Left ventricle myocardium inferior (tissue), 1 donor: ENCODE measurements at places on chromosomes 5 and 9. TPM values are rescaled to one million over a fixed set of nuclear protein-coding genes. Genes with fewer than 3 reads are reported as not detected.

PPP2R2B gene
- total RNA-seq, result 0.11 TPM

CCDC183 gene
- total RNA-seq, result 2.1 TPM

GRCh38 chr5:40687321-40687720 lies 7.6 kb downstream of the PTGER4 start:
- peak overlapping the region; percentile 95 for H3K4me3 ChIP-seq
- H3K27ac ChIP-seq, result peak overlapping the region; percentile 93
- peaks cover 57% of the 10 kb centered on the region for H3K4me1 ChIP-seq
- peaks cover 7% of the 10 kb centered on the region for H3K36me3 ChIP-seq
- no peak for DNase-seq
- peaks cover 22% of the 10 kb centered on the region for H3K27me3 ChIP-seq

- H3K27me3 ChIP-seq, result no peaks in the 10 kb centered on the region
- peaks cover 74% of the 10 kb centered on the region for H3K4me1 ChIP-seq
- H3K36me3 ChIP-seq, result peaks cover 15% of the 10 kb centered on the region
- H3K27ac ChIP-seq, result peak overlapping the region; percentile 97
- H3K4me3 ChIP-seq, result peak overlapping the region; percentile 95
Measured at GRCh38 chr5:134371834-134372340, 518 bp downstream of the UBE2B start.

GRCh38 chr9:36194326-36195000 lies 3.7 kb downstream of the CLTA start:
- H3K4me1 ChIP-seq, result peaks cover 50% of the 10 kb centered on the region
- H3K4me3 ChIP-seq, result no peak overlapping the region
- no peaks in the 10 kb centered on the region for H3K27me3 ChIP-seq
- no peak for DNase-seq
- peaks cover 29% of the 10 kb centered on the region for H3K36me3 ChIP-seq

GLRA1 gene
- total RNA-seq, result not detected

- H3K27ac ChIP-seq, result no peak overlapping the region
- H3K27me3 ChIP-seq, result no peaks in the 10 kb centered on the region
- DNase-seq, result no peak
- H3K4me3 ChIP-seq, result no peak overlapping the region
- H3K36me3 ChIP-seq, result no peaks in the 10 kb centered on the region
- peaks cover 11% of the 10 kb centered on the region for H3K4me1 ChIP-seq
Measured at GRCh38 chr9:90112788-90113187, 508.0 kb downstream of the GADD45G start.

- H3K27ac ChIP-seq, result no peak overlapping the region
- H3K4me1 ChIP-seq, result peaks cover 23% of the 10 kb centered on the region
- H3K4me3 ChIP-seq, result no peak overlapping the region
- H3K36me3 ChIP-seq, result no peaks in the 10 kb centered on the region
- no peak for DNase-seq
- H3K27me3 ChIP-seq, result no peaks in the 10 kb centered on the region
Measured at GRCh38 chr5:173786286-173787187, 101.6 kb upstream of the CPEB4 start.

DNA sequence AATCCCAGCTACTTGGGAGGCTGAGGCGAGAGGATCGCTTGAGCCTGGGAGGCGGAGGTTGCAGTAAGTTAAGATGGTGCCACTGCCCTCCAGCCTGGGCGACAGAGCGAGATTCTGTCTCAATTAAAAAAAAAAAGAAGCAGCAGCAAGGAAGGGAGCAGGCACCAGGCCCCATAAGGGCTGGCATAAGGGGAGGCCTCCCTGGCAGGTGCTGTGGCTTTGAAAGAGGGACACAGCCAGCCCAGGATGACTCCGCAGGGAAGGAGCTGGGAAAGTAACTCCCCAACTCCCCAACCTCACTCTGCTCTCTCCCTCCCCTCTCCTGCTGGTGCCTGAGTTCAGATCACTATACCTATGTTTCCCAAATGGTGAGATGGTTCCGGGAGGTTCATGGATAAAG lies 70.1 kb downstream of the NDFIP1 start:
- DNase-seq, result no peak
- H3K27ac ChIP-seq, result no peak overlapping the region
- H3K4me3 ChIP-seq, result no peak overlapping the region
- H3K27me3 ChIP-seq, result no peaks in the 10 kb centered on the region
- no peaks in the 10 kb centered on the region for H3K36me3 ChIP-seq
